Stimulated activated CD4-positive, alpha-beta T cell treated with anti-CD3 and anti-CD28 coated beads, Interleukin-12 subunit alpha, Interleukin-12 subunit beta, amount 100 ng/mL, for 24 hours (primary cell): ENCODE measurements at places on chromosomes 12 and 14.

DNA sequence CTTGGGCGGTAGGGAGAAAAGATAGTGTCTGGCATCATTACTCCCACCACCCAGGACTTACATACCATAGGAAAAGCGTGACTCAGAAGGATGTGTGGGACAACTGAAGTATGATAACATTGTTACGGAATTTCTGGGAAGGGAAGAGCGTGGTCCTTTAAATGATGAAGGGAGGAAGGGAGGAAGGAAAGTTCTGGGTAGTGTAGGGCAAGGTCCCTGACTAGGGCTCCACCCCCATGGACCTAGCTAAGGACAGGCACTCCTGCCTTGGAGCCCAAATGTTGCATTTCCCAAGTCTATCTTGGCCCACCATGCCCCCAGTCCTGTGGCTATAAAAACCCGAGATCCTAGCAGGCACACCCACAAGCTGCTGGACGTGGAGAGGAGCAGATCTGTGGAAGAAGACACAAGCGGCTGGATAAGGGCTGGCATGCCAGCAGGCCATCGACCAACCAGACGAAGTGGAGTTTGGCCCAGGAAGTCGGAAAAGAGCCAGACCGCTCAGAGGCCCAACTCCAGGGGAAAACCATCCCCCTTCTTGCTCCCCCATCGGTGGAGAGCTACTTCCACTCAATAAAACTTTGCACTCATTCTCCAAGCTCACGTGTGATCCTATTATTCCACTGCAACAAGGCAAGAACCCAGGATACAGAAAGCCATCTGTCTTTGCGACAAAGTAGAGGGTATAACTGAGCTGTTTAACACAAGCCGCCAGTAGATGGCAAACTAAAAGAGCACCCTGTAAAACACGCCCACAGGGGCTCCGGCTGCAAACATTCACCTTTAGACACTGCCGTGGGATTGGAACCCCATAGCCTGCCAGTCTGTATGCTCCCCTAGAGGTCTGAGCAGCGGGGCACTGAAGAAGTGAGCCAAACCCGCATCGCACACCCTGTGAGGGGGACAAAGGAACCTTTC, 23.0 kb upstream of the RAB21 start:
- no peak for DNase-seq

- no peak for DNase-seq
Measured at GRCh38 chr14:69262516-69262915, 2.6 kb downstream of the GALNT16 start.

DNA sequence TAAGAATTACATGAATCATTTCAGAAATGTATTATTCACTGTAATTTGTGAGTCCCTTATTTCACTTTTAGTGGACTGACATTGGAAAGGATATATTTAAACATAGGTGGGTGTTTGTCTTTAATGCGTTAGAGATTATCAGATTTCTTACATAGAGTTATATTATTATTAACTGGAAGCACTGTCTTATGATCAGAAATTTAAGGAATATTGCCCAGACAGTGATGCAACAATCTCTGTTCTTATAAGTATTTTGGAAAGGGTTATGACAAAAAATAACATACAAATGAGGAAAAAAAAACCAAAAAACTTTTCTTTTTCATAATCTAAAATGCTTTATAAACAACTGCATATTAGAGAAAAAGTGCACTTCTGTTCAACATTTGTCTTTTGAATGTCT, 836.6 kb downstream of the SLC6A15 start:
- DNase-seq: no peak

DNA sequence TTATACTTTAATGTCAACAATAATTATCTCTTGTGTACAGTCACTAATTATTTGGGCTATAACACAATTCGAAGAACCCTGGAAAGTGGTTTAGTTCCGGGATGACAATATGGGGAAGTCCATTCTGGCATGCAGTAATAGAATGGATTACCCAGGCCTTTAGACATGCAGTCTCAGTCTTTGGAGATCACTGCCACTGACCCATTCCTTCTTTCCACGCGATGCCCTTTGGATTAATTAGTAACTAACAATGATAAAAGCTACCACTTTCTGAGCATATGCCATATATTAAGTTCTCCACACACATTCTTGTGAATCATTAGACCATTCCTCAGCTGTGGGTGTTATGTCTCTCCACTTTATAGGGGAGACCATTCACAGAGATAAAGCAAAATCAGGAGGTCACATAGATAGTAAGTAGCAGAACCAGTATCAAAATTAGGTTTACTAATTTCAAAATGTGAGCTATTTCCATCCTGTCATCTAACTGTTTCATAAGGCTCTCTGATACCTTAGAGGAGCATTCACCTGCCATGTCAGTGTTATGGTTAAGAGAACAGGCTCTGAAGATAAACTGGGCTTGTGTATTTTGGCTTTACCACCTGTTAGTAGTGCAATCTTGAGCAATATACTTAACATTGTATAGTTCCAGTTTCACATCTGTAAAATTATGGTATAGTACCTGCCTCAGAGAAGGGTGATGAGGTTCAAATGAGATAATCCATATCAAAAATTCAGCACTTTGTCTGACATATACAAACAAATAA, 27.2 kb upstream of the KCNJ8 start:
- DNase-seq: no peak

- no peak for DNase-seq
Measured at GRCh38 chr12:42385326-42385841, 59.4 kb downstream of the PPHLN1 start.

DNA sequence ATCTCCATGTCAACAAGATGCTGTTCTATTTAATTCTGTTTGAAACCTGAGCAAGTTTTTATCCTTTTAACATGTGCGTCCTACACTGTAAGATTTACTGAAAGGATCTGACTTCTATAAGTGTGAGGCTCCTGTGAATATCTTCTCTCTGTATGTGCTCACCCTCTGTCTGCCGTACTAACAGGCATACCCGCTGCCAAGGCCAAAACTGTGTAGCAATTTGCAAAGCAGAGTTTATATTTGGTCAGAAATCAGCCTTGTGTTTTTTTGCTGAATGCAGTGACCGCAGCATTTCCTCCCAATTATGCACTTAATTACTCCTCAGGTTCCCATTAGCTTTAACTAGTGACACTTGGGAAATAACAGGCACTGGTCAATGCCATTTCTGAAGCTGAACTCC, 12.3 kb downstream of the CHST11 start:
- DNase-seq: no peak

- no peak for DNase-seq
Measured at GRCh38 chr14:54777395-54777794, 125.2 kb downstream of the GCH1 start.
